ENCODE measurements at places on chromosomes 5 and 9.

GRCh38 chr5:40346901-40347300 is 332.8 kb upstream of the PTGER4 start:
- no peak for DNase-seq

GRCh38 chr9:111599092-111599954 is at the start of gene PTGR1:
Gene PTGR1 (minus strand): TSS chr9:111599647. CDS start chr9:111597422, 2,225 bp downstream.
- DNase-seq = peak; percentile 21

DNA sequence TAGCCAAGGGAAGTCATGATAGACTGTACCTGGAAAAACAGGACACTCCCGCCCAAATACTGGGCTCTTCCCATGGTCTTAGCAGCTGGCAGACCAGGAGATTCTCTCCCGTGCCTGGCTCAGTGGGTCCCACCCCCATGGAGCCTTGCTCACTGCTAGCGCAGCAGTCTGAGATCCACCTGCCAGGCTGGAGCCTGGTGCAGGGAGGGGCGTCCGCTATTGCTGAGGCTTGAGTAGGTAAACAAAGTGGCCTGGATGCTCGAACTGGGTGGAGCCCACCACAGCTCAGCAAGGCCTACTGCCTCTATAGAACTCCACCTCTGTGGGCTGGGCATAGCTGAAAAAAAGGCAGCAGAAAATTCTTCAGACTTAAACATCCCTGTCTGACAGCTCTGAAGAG is 10.1 kb upstream of the THG1L start:
- DNase-seq = no peak

- DNase-seq = no peak
These were observed 163.9 kb downstream of the ZNF608 start for GRCh38 chr5:124582561-124582840.

DNA sequence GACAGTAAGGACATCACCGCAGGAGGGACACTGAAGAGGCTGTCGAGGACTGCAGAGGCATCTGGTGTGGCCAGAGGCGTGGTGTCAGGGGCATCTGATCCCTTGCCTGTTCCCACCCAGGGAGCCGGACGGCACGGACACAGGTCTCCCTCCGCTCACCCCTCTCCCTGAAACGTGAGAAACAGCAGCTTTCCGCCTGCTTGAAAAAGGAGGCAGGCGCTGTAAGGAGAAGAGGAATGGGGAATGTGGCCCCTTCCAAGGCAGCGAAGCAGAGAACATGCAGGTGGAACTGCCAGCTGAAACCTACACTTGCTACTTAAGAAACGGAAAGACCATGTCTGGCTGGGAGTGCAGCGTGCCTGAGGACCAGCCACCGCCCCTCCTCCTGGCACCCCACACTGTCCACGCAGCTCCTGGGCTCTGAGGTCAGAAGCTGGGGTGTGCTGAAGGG is 176.2 kb downstream of the GAPVD1 start:
- DNase-seq = no peak

GRCh38 chr9:76400534-76401096 is 6.4 kb upstream of the RFK start:
- no peak for DNase-seq

GRCh38 chr9:77543131-77543822 is 104.8 kb downstream of the GNA14 start:
- no peak for DNase-seq

- no peak for DNase-seq
These were observed 26.9 kb upstream of the FAM120AOS start for GRCh38 chr9:93480262-93480661.

DNA sequence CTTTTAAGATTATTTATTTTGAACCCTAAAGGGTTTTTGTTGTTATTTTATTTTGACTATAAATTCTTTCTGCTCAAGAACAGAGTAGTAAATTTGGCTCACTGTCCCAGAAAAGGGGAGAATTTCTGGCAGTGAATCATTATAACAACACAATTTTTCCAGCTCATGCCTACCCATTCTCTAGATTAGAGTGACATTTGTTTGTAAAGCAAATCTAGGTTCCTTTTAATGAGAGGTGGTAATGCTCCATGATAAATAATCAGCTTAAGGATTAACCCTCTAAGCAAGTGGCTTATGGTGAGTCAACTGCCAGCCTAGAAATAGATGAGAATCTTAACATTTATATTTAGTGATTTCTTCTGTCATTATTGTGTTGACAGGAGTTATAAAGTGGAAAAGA is 409.2 kb downstream of the NFIB start:
- no peak for DNase-seq

DNA sequence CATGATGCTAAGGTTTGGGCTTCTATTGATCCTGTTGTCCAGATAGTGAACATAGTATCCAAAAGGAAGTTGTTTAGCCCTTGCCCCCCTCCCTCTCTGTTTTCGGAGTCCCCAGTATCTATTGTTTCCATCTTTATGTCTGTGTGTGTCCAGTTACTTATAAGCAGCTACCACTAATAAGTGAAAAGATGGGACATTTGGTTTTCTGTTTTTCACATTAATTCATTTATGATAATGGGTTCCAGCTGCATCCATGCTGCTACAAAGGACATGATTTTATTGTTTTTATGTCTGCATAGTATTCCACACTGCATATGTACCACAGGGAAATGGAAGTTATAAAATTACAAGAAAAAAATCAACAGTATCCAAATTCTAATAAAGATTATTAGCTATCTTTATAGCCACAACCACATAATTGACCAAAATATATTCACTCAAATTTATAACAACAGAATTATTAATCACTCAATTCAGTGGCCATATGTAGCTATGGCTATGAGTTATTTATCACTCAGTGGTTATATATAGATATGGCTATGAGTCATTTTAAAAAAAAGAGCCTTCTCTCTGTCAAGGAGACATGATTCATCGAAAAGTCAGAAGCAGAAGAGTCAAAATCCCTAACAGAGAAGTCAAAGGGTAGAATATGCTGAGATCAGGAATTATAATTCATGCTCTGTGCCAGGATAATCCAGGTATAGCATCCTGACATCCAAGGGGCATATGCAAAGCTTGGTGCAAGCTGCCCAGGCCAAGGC is 367.5 kb downstream of the DEPDC1B start:
- DNase-seq = no peak

- no peak for DNase-seq
These were observed 37.8 kb upstream of the S1PR3 start for GRCh38 chr9:88953381-88954029.

GRCh38 chr5:91061094-91061493 is 322.0 kb downstream of the ARRDC3 start:
- DNase-seq = no peak

DNA sequence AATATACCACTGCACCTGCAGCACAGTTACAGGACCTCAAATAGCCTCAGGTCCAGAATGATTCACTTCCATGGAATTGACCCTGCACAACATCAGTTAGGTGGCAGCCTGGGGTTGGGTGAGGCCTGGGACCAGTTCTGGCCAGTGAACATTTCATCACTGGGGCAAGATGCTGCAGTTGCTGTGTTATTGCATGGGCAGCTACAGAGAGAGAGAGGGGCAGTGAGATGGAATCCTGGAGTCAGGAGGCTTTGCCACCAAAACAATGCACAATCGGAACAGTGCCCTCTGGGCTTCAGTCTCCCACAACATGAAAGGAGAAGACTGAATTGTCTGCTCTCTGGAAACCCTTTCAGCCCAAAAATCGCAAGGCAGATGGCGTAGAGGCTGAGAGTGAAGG is 51.8 kb downstream of the SH3TC2 start:
- no peak for DNase-seq

- DNase-seq = no peak
These were observed 63.1 kb downstream of the RNF38 start for GRCh38 chr9:36337002-36337401.

DNA sequence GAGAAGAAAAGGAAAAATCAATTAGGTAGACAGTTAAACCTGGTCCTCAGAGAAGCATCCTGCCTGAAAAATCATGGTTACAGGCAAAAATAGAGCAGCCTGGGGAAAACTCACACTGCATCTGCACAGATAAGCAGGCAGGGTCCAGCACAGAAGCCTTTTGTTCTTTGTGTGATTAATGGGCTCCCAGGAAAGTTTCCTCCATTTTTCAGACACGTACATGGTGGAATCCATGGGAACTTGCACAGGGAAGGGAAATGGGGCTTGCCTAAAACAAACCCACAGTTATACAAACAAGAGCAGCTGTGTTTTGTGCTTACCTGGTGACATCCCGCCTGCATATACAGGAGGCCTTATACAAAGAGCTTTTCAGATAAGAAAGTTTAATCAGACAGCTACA is 243.9 kb upstream of the ATP10B start:
- DNase-seq = no peak

DNA sequence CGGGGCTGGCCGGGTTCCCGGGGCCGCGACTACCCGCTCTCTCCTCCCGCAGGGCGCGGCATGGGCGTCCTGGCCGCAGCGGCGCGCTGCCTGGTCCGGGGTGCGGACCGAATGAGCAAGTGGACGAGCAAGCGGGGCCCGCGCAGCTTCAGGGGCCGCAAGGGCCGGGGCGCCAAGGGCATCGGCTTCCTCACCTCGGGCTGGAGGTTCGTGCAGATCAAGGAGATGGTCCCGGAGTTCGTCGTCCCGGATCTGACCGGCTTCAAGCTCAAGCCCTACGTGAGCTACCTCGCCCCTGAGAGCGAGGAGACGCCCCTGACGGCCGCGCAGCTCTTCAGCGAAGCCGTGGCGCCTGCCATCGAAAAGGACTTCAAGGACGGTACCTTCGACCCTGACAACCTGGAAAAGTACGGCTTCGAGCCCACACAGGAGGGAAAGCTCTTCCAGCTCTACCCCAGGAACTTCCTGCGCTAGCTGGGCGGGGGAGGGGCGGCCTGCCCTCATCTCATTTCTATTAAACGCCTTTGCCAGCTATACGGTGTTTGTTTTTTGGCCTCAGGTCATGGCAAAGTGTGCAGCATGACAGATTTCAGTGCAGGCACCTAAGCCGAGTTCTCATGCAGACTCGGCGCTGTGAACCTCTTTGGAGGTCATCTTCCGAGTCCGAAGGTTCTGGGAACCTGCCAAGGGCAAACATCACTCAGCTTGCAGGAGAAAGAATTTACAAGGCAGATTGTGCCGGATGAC is 516 bp downstream of the MRPL41 start:
- no peak for DNase-seq

GRCh38 chr9:130996676-130997394 is 12.1 kb upstream of the LAMC3 start:
- no peak for DNase-seq

DNA sequence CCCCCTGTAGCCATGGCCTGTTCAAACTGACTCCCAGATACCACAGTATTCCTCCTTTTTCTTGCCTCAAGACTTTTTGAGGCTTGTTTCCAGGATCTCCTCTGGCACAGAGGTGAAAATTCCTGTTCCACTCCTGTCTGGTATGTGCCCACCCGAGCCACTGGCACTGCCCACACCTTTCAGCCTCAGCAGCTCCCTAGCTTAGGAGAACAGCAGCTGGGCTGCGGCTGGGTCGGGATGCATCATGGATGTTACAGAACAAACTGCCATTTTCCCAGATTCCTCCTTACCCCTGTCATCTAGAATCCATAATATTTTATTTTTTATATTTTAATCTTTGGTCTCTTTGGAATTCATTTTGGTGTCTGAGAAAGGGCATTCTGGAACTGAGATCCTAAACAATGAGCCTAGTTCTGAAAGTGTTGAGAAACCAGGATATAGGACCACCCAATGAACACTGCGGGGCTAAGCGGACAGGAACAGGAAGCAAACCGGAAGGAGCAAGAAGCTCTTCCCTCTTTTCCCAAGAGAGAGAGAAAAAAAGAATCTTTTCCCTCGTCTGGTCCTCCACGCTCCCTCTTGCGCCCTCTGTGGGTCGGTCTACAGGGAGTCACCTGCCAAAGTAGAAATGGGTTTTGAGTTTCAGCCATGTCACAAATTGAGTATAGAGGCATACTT is 12.5 kb downstream of the OR2S2 start:
- DNase-seq = peak; percentile 60

DNA sequence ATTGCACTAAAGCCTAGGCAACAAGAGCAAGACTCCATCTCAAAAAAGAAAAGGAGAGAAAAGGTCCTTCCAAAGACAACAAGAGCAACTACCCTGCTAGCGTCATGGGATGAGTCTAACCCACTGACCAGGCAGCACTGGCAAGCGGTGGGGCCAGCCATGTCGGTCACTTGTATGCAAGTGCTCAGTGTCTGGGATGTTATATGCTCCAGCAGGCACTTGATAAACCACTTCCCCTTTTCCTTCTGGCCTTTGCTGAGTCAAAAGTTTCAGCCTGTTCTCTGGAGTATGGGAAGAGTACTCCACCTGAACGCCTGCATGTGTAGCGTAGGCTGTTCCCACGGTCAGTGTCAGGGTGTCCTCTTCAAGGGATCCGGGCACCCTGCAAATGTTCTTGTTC is 9.2 kb upstream of the MXD3 start:
- no peak for DNase-seq

- no peak for DNase-seq
These were observed 714 bp downstream of the SIGMAR1 start for GRCh38 chr9:34636791-34637355.

DNA sequence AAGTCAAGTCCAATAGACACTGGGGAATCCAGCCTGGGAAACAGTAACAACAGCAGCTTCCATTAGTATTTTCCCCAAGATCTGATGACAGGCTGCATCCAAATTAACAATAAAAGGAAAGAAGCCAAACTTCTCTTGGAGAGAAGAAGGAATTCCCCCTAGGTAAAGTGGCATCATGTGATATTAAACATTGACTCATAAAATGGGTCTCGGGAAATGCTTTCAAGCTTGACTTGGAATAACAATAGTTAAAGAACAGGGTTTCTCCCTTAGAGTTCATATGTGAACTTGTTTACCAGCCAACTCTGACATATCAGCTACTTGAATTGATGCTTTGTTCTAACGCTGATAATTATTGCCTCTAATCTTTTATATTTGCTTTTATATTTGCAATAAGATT is 45.4 kb downstream of the ENTREP1 start:
- DNase-seq = no peak

GRCh38 chr5:131944702-131945550 is 537 bp downstream of the MEIKIN start:
- no peak for DNase-seq

- DNase-seq = no peak
These were observed 56.7 kb upstream of the RETREG1 start for GRCh38 chr5:16673241-16674201.

DNA sequence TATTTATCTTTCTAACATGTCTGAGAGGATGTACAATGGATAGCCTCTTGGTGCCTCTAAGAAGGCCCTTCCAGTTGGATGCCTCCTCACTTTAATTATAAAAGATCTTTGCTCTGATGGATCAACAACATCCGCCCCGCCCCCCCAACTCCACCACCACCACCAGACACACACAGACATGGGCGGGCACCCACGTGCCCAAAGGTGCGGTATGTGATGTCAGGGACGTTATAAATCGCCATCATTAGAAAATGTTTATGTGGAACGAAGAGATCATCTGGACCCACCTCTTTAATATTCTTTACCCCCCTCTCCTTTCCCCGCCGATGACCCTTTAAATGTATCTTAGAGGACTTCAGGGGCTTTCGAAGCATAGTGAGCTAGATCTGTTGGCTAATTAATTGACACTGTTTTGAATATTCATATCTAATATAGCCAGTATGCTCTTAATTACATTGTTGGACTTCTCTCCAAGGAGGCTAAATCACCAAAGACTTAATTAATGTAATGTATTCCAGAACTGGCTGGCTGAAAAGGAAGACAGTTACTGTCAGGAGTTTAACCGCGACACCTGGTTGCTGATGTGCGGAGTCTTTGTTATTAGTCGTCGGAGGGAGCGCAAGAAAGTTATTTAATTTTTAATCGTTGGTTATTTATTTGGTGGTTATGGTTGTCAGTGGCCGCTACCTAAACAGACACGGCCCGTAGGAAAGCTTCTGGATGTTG is 6.1 kb upstream of the FOXB2 start:
- DNase-seq = no peak

All from NCI-H1930 (cell line).